Peyer's patch (tissue), 4 donors: ENCODE measurements at places on chromosomes 11 and 22. TPM values are rescaled to one million over a fixed set of nuclear protein-coding genes. Genes with fewer than 3 reads are reported as not detected.

The ADAMTS15 gene
- total RNA-seq, result 0.53 TPM

The NAP1L4 gene
- 106 TPM for total RNA-seq

The GSTT2 gene
- total RNA-seq, result not detected

The MMP12 gene
- 0.53 TPM for total RNA-seq

The POU2AF1 gene
- total RNA-seq, result 5.1 TPM

The ROBO4 gene
- total RNA-seq, result 4.3 TPM

The THAP7 gene
- 33.9 TPM for total RNA-seq
